ENCODE measurements at places on chromosomes 3 and 15.

DNA sequence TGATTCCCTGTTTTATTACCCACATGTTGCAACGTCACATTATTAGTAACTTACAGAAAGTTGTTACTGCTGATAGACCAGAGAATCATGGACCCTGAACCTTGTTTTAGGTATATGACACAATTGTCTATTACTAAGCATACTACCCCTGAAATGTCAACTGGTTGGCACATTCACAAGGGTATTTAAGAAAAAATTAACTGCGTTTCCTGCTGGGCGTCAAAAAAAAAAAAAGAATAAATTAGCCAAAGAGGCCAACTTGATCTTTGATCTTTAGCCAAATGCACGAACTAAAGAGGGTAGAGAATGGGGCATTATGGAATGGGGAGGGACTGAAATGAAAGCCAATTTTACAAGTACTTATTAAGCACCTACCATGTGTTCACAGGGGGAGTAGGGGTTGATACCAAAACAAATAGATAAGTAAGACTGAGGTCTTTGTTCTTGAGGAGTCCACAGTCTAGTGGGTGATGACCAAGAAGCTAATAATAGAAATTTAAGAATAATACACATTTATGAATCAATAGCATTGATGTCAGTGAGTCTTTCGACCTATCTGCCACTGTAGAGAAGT lies 17.8 kb upstream of the MUC13 start:
- no peak for DNase-seq

- DNase-seq = no peak
Observed at GRCh38 chr3:171018156-171018935, 8.2 kb downstream of the SLC2A2 start.

GRCh38 chr3:188916934-188917401 lies 254.8 kb upstream of the TPRG1 start:
- peak; percentile 20 for DNase-seq

DNA sequence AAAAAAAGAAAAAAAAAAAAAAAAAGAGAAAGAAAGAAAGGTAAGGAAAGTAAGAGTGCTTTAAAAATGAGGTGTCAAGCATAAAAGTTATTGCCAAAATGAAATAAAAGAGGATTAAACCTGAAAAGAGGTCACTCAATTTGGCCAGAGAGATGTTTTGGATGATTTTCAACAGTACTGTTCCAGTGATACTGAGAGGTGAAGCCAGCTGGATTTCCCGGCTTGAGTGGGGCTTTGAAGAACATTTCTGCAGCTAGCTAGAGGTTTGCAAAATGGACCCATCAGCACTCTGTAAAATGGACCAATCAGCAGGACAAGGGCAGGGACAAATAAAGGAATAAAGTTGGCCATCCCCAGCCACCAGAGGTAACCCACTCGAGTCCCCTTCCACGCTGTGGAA lies 128.5 kb downstream of the LSAMP start:
- no peak for DNase-seq

DNA sequence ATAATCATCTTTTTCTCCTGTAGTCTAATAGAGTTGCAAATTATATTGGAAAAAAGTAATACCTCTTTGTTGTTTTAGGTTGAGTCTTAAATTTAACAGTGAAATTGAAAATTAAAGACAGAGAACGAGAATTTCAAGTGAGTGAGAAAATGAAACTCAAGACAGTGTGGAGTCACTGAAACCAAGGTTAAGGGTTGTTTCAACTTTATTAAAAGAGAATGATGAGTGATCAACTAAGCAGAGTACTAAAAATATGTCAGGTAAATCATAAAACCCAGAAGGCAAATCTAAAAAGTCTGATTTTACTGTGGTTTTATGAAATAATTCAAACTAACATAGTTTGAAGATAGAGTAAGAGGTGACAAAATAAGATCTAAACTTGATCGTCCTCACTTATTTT lies 782.5 kb upstream of the SEMA6D start:
- DNase-seq = no peak

DNA sequence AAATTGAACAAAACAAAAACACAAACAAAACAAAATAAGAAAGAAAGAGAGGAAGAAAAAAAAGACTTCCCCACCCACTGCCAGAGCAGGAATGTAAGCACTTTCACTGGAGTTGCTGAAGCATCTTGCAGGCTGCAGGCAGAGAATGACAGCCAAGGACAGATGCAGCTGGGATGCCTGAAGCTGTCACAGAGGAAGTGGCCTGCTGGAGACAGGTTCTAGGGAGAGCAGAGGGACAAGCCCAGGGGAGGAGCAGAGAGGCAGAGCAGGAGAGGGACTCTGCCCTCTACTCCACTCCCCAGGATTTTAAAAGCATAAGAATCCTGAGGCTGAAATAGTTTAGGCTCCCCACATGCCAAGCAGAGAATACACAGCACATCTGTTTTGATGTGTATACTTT lies 326.2 kb downstream of the TUSC7 start:
- peak; percentile 4 for DNase-seq

- no peak for DNase-seq
Observed at GRCh38 chr3:140397847-140398246, 280.0 kb upstream of the TRIM42 start.

- peak; percentile 37 for DNase-seq
Observed at GRCh38 chr15:31020542-31020941, 29.1 kb upstream of the MTMR10 start.

DNA sequence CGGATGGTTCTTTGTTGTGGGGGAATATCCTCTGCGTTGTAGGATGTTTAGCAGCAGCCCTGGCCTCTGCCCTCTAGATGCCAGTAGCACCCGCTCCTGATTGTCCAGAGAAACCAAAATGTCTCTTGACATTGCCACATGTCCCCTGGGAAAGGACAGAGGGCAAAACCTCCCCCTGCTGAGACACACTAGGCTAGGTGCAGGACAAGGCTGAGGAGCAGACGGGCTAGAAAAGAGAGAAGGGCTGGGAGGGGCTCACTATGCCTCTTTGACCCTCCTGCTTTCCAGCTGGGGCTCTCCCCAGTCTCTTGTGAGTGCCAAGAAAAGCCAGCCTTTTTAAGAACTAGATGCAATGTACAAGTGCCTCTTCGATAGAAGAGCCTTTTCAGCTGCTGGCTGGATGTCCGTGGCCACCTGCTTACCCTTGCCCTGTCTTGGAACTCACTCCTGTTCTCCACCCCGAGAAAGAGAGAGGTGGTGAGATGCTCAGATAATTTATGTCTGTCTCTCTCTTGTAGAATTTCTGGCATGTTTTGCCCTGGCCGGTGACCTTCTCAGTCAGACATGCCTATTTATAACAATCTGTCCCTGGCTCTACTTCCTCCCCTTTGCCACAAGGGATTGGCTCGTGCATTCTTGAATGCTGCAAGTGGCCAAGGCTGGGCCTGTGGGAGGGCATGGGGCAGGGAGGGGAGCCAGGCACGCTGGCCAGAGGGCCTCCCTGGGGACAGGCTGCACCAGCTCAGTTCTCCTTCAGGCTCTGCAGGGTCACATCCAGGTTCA lies 142.6 kb downstream of the RPLP1 start:
- DNase-seq = no peak

GRCh38 chr15:56749982-56750381 lies 16.7 kb upstream of the ZNF280D start:
- peak; percentile 66 for DNase-seq

- DNase-seq = no peak
Observed at GRCh38 chr15:57923750-57924149, 141.8 kb downstream of the ALDH1A2 start.

- DNase-seq = no peak
Observed at GRCh38 chr3:53491276-53491675, 3.1 kb upstream of the CACNA1D start.

DNA sequence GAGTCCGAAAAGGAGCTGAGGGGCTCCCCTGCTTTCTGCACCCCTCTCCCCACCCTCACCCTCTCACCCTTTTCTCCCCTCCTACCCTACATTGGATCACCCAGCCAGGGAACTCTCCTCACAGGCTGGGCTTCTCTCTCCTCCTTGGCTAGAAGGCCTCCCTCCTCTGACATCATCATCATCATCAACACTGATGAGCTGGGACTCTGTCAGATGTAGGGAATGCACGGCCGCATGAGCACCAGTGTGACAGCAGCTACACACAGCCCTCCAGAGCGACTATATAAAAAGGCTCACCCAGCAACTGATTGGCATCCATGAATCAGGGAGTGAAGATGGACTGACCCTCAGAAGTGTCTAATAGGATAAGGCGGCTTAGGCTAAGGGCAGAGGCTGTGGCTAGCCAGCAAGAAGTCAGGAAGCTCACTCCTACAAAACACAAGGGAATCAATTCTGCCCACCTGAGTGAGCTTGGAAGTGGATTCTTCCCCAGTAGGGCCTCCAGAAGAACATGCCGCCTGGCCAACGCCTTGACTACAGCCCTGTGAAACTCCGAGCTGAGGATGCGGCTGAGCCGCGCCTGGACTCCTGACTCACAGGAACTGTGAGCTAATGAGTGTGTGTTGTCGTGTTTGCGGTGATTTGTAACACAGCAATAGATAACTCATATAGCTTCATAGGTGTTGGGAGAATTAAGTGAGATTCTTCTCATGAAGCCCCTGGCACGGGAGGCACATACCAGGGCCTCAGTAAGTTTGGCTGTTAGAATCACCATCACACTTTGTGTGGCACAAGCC lies 147.6 kb downstream of the FAM43A start:
- DNase-seq = no peak

DNA sequence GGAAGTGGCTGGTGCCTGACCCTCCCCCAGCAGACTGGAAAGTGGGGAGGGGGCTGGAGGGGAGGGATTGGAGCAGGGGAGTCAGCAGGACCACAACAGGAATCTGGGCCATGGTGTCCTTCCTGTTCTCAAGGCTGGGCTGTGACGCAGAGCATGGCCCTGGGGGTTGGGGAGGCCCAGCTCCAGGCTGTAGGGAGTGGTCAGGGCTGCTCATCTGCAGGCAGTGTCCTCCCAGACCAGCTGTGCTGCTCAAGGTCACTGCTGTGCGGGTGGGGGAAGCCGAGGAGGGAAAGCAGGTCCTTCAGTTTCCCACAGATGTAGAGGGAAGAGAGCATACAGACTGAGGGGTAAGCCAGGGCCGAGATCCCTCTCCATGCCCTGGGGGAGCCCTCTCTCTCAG lies 40.7 kb downstream of the CYP11A1 start:
- DNase-seq = no peak

GRCh38 chr3:101256511-101256910 lies 63.9 kb downstream of the IMPG2 start:
- DNase-seq = no peak

GRCh38 chr3:40310705-40311104 lies 1.2 kb downstream of the EIF1B start:
- peak; percentile 52 for DNase-seq

- no peak for DNase-seq
Observed at GRCh38 chr3:185928496-185928895, 9.3 kb downstream of the TRA2B start.

DNA sequence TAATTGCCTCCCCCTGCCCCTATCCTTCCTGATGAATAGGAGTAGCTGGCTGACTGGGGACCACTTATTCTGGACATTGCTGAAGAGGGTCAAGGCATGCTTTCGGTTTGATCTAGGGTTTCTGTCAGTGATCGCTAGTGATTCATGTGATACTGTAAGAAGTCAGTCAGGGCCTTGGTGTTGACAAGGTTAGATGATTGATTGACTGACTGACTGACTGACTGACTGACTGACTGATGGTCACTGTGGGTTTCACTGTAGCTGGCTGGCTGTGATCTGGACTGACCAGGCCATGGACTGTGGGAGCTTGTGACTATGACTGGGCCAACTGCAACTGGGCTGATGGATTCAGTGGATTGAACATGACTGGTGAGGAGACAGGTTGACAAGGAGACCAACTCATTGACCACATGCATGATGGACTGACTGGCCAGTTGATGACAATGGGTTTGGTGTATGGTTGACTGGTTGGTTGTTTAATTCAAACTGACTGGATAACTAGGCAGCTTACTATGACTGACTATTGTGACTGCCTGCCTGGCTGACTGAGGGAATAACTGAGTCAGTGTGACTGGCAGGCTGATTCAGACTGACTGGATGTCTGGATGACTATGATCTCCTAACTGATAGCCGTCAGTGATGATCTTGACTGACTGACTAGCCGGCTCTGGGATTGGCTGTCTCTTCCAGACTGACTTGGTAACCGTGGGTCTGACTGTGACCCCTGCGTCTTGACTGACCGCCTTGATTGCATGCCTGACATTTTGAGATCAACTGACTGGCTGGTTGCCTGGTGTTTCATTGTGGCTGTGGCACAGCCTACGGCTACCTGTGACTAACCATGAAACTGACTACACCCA lies 509.9 kb downstream of the SHQ1 start:
- DNase-seq = no peak

GRCh38 chr3:143037867-143038266 lies 36.5 kb downstream of the U2SURP start:
- DNase-seq = no peak

DNA sequence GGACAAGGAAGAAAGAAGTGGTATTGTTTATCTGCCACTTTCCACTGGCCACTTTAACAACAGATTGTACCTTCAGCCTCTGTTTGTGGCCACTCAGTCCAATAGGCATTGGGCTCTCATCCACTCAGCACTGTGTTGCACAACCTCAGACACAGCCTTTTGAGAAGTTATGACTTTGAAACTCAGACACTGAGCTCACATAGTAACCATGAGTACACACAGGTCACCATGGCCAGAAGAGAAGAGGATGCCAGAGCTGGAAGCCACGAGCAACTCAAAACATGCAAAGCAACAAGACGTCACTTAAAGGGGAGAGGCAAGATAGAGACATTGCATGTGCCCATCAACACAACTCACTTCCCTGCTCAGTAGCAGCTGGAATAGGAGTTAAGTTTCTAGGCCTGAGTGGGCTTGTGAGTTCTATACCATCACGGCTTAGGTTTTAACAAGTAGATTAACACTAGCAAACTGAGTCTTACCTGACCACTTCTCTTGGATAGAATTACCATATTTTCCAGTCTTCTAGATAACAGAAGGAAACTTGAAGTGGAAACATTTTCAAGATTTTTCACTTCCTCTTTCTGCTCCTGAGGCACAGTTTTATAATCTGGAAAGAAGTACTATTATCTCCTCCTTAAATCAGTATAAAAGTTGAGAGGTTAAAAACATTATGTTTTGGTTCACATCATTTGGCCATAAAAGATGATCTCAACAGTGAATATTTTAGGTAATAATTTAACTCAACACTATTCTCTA lies 103.5 kb downstream of the IMPG2 start:
- peak; percentile 12 for DNase-seq

DNA sequence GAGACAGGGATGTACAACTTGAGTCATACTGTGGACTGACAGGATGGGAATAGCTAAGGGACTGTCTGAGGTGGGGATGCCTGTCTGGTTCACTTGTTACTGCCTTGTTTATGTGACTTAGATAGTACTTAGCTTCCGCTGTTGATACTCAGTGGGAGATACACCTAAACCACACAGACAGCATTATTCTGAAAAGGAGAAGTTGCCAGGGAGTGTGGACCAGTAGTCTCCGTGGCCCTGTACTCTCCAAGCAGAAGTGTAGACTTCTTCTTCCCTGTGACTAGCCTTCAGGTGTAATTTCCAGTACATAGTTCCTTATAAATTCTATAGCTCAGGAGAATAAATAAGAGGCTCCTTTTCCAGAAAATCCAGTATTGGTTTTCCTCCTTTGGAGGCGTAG lies 5.1 kb downstream of the HIGD2B start:
- no peak for DNase-seq

DNA sequence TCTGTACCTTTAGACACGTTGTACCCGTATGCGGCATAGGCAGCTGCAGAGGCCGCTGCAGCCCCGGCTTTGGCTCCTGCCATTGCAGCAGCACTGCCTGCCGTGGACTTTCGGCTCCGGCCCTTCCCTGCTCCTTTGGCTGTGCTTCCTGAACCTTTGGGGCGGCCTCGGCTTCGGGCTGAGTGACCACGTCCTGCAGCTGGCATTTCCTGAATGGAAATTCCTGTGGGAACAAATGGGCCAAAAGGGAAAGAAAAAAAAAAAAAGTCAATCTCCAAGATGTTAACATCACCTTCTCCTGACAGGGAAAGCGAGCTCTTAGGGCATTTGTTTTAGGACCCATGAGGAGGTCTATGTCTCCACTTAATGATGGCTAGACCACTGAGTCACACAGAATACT lies 29.6 kb downstream of the CHAC1 start:
- peak; percentile 80 for DNase-seq
